ENCODE measurements at places on chromosomes 6 and 20.

- DNase-seq = no peak
Observed at GRCh38 chr6:155709262-155709661, 253.6 kb upstream of the NOX3 start.

DNA sequence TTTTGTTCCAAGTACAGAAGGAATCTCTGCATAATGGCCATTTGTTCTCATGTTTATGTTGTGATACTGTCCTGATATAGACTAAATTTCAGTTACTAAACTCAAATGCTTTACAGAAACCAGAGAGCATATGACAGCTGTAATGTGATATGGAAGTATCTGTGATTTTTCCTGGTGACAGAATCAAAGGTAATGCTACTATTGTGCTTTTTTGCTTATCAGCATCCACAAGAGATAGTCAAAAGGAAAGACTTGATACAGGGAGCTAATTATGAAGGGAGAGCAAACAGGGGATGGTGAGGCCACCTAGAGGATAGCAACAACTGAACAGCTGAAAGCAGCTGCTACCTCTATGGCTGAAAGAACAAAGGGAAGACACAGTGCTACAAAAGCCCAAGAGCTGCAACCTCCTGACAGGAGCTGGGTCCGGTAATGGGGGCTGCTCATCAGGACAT lies 181.4 kb downstream of the PHF3 start:
- DNase-seq = no peak

- no peak for DNase-seq
Observed at GRCh38 chr6:124420116-124420840, 542.0 kb upstream of the RNF217 start.

GRCh38 chr6:33636655-33637054 lies 15.5 kb downstream of the ITPR3 start:
- no peak for DNase-seq

DNA sequence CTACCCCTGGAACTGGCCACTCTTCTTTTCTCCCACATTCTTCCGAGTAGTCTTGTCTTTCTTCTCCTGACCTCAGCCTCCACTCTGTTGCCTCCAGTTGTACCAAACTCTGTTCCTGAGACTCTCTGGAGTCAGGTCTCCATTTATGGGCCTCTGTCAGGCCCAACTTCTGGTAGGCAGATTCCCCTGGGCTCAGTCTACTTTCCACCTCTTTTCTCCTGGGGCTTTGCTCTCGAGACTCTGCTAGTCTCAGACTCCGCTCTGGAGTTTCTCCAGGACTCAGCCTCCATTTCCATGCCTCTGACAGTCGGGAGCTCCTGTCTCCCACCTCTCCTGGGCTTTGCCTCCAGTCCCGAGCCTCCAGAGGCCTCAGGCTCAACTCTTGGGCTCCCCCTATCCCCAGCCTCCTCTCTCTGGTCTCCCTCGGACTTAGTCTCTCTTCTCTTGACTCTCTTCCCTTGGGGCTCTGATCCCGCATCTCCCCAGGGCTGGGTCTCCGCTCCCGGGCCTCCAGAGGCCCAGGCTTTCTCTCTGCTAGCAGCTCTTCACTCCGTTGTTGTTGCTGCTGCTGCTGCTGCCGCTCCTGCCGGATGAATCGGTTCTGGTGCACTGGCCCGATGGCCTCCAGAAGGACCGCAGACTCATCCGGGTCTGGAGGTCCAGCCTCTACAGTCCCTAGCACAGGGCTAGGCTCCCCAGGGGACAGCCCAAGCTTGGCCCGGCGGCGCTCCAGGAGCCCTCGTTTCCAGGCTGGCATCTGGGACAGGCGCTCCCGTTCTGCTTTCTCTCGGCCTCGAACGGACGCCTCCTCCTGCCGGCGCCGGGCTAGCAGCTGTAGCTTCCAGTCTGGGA lies 1.1 kb downstream of the PPP1R18 start:
- DNase-seq = no peak

- peak; percentile 15 for DNase-seq
Observed at GRCh38 chr20:44733341-44734069, 12.2 kb upstream of the KCNK15 start.

GRCh38 chr6:142816486-142816885 lies 128.5 kb downstream of the HIVEP2 start:
- no peak for DNase-seq

DNA sequence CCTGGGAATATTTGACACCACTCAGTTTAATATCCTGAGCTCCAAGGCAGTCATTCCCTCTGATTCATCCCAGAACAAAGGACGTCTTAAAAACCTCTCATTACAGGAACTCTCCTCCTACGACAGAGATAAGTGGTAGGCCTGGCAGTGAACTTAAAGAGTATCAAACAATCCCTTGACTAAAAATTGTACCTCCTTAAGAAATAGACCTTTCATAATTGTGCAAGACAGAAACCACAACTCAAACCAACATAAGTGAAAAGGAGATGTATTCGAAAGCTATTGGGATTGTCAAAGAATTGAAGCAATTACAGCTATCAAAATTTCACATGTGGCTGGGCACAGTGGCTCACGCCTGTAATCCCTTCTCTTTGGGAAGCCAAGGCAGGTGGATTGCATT lies 19.1 kb upstream of the BNIP5 start:
- no peak for DNase-seq

All from stimulated activated CD8-positive, alpha-beta memory T cell treated with anti-CD3 and anti-CD28 coated beads, Interleukin-4, amount 100 ng/mL, for 1 hour (primary cell).